Uterus (tissue), 4 donors: ENCODE measurements at places on chromosomes 3 and 15.

DNA sequence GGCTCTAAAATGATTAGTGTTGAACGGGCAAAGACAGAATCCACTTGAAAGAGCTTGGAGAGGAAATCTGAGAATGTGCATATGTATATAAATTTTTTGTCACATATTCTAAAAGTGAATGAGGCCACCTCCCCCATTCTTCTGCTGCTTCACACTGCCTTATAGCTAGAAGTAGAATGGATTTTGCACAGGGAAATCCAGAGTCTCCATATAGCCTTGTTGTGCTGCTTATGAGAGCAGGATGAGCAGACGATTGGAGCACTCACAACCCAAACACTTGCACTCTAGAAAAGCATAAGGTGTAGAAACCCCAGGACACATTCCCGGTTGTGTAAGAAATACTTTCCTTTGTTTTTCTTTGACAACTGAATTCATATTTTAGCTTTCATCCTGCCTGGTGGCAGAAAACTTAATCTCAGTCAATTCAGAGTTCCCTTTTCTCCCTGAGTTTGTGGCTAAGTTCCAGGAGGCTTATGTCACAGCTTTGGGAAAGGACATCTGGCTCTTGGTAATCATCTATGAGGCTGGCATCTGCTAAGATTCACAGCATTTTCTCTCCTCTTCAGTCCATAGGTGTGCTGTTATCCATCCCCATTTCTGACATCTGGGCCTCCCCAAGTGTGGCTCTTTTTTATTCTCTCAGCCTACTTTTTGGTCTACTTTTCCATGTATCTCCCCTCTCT is 188.4 kb upstream of the PFN2 start:
- DNase-seq: no peak
- H3K36me3 ChIP-seq: no peaks in the 10 kb centered on the region
- H3K4me3 ChIP-seq: no peak overlapping the region
- H3K27ac ChIP-seq: no peak overlapping the region
- no peaks in the 10 kb centered on the region for H3K4me1 ChIP-seq

GRCh38 chr15:67244971-67245478 is 9.4 kb downstream of the AAGAB start:
- no peaks in the 10 kb centered on the region for H3K4me1 ChIP-seq
- DNase-seq: no peak
- H3K4me3 ChIP-seq: no peak overlapping the region
- H3K36me3 ChIP-seq: no peaks in the 10 kb centered on the region
- H3K27ac ChIP-seq: no peak overlapping the region

GRCh38 chr3:71785532-71786216 is 726 bp upstream of the PROK2 start:
- no peak overlapping the region for H3K4me3 ChIP-seq
- no peaks in the 10 kb centered on the region for H3K36me3 ChIP-seq
- no peak for DNase-seq
- H3K27me3 ChIP-seq: peaks cover 19% of the 10 kb centered on the region
- H3K27ac ChIP-seq: no peak overlapping the region
- peaks cover 8% of the 10 kb centered on the region for H3K4me1 ChIP-seq

GRCh38 chr15:85800478-85801123 is 5.9 kb upstream of the KLHL25 start:
- no peaks in the 10 kb centered on the region for H3K4me1 ChIP-seq
- no peak overlapping the region for H3K27ac ChIP-seq
- no peak overlapping the region for H3K4me3 ChIP-seq
- no peaks in the 10 kb centered on the region for H3K36me3 ChIP-seq
- DNase-seq: no peak
- no peaks in the 10 kb centered on the region for H3K27me3 ChIP-seq

DNA sequence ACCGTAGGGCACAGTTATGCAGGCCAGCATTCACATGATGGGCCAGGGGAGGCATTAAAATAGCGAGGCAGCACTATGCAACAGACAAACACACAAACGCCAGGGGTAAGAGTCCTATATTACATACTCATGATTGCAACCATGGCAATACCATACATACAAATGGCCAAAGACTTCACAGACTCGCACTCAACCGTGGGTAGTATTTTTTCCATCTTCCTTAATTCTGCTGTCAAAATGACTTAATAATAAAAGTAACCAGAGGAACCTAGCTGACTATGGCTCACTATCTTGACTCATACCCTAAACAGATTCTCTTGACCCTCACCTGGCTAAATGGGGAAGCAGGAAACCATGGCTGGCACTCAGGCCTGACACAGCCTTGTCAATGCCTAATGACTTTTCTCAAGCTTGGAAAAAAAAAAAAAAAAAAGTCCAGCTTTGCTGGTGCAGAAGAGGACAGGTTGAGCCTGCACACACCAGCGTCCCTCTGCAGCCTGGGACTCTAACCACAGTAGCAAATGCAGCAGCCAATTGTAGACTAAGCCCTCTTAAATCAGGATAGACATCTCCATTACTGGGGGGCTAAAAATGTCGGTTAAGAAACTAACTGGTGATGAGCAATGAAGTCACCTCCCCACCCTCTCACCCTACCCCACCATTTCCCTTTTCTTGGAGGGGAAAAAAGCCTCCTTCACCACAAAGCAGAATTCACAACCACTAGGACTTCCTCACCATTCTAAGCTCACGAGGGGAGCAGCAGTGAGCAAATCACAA is 23.1 kb downstream of the CCDC12 start:
- H3K27ac ChIP-seq: no peak overlapping the region
- no peaks in the 10 kb centered on the region for H3K36me3 ChIP-seq
- no peaks in the 10 kb centered on the region for H3K27me3 ChIP-seq

- no peaks in the 10 kb centered on the region for H3K27me3 ChIP-seq
- DNase-seq: no peak
- no peak overlapping the region for H3K27ac ChIP-seq
- H3K4me3 ChIP-seq: no peak overlapping the region
- H3K36me3 ChIP-seq: no peaks in the 10 kb centered on the region
Measured at GRCh38 chr3:103918336-103918735, 1448.4 kb upstream of the ALCAM start.

GRCh38 chr3:78066287-78066686 is 1026.4 kb downstream of the ROBO2 start:
- H3K27ac ChIP-seq: no peak overlapping the region
- no peak overlapping the region for H3K4me3 ChIP-seq

DNA sequence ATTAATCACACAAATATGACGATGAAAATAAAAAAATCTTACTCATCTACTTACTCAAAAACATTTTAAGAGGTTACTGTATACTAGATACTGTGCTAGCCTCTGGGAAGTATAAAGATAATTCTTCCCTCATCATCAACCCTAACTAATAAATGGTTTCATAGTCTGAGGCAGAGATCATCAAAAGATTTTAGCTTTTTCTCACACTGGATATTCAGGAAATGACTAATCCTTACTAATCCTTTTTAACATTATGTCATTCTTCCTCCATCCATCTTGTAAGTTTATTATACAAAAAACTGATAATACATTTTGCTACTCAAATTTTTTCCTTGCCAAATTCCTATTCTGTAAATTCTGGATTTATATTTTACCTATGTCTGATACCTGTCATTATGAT is 29.7 kb downstream of the ACAD11 start:
- H3K36me3 ChIP-seq: no peaks in the 10 kb centered on the region
- no peaks in the 10 kb centered on the region for H3K27me3 ChIP-seq
- no peak overlapping the region for H3K4me3 ChIP-seq

GRCh38 chr15:58608129-58608590 is 141.3 kb downstream of the ADAM10 start:
- H3K4me3 ChIP-seq: no peak overlapping the region
- DNase-seq: no peak
- H3K27me3 ChIP-seq: no peaks in the 10 kb centered on the region
- no peaks in the 10 kb centered on the region for H3K36me3 ChIP-seq
- no peak overlapping the region for H3K27ac ChIP-seq
- H3K4me1 ChIP-seq: no peaks in the 10 kb centered on the region

GRCh38 chr15:78565097-78565950 is at the start of gene CHRNA5:
TSS of gene CHRNA5 (plus strand) at chr15:78565520. CDS start at chr15:78565720, 200 bp downstream.
- no peaks in the 10 kb centered on the region for H3K27me3 ChIP-seq
- peak within 1 kb of the TSS; percentile 27 for H3K4me3 ChIP-seq
- no peaks in the 10 kb centered on the region for H3K36me3 ChIP-seq
- DNase-seq: peak; percentile 97
- H3K4me1 ChIP-seq: no peaks in the 10 kb centered on the region

DNA sequence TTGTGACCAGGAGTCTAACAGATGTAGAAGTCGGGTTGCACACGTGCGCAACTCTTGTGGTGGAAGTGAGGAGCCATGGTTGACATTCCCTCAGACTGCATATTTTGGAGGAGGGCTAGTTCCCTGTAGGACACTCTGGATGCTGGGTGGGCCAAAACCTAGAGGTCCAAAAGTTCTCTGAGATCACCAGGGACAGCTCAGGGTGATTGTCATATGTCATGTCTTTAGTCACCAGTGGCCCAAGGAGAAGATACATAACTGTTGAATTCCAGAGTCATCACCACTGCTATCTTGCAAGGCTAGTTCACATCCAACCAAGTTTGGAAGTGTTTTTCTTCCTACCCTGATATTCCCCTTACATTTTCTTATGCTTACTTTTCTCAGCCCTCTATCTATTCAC is 95.2 kb upstream of the C3orf80 start:
- no peaks in the 10 kb centered on the region for H3K4me1 ChIP-seq
- no peak for DNase-seq
- no peak overlapping the region for H3K27ac ChIP-seq
- no peaks in the 10 kb centered on the region for H3K27me3 ChIP-seq
- H3K36me3 ChIP-seq: no peaks in the 10 kb centered on the region

GRCh38 chr3:37940242-37940908 is 50.2 kb upstream of the VILL start:
- H3K4me3 ChIP-seq: no peak overlapping the region
- DNase-seq: no peak
- H3K27ac ChIP-seq: no peak overlapping the region
- no peaks in the 10 kb centered on the region for H3K27me3 ChIP-seq

DNA sequence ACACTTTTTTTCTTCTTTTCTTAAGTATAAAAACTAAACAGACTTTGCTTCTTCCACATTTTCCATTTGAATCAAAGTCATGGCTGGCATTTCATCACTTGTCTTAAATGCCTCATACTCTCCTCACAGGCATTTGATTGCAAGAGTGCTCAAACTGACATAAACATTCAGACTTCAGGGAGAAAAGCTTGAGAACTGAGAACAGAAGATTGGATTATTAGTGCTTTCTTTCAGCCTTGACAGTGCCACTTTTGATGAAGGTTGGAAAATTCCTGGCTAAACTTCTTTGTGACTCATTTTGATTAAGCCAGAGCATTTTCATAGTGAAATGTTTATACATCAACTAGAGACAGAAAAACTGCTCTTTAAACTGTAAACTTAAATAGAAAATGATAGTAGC is 544.4 kb downstream of the DIPK2A start:
- no peak overlapping the region for H3K4me3 ChIP-seq
- H3K36me3 ChIP-seq: no peaks in the 10 kb centered on the region
- H3K4me1 ChIP-seq: no peaks in the 10 kb centered on the region
- H3K27me3 ChIP-seq: no peaks in the 10 kb centered on the region
- no peak for DNase-seq
- H3K27ac ChIP-seq: no peak overlapping the region

DNA sequence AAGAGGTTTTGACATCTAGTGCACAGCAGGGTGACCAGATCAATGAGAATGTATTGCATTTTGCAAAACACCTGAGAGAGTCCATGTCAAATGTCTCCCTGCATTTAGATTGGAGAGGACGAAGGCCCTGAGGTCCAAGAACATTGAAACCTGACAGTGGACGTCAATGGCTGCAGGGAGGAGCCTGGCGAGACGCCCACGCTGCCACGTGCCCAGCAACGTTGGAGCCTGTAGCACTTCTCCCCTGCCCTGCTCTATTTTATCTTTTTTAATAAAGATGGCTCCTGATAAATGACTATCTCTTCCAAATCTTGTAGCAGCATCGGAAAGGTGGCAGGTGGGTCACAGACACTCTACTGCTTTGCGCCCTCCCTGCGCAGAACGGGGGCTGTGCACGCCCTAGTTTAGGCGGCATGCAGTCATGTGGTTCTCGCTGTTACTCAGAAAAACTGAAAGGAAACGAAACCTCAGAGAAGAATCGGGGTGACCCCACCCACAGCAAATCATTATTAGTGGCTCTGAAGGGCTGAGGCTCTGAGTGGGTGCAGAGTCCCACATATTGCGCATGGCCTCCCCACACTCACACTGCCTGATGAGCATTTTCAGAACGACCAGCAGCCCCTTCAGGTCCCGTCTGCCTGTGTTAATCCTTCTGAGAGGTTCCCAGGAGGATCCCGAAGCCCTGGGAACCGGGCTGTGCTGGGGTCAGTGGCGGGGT is 62.5 kb upstream of the TAMM41 start:
- H3K4me1 ChIP-seq: no peaks in the 10 kb centered on the region
- no peak for DNase-seq
- no peak overlapping the region for H3K27ac ChIP-seq
- no peak overlapping the region for H3K4me3 ChIP-seq

DNA sequence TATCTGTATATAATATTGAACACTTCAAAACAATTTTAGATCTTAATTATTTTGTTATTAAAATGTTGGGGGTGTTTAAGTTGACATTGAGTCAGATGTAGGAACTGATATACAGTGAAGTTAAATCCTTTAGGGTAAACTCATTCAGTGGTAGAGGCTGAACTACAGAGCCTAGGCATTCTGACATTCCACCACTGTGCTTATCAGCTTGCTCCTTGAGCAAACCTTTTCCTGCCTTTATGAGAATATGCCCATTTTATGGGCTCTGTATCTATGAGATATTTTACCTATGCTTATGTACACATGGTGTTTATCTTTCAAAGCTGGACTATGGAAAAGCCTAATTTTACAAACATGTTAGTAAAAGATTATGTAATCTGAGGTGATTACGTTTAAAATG is 407.5 kb downstream of the ZBTB20 start:
- H3K27ac ChIP-seq: no peak overlapping the region
- no peaks in the 10 kb centered on the region for H3K36me3 ChIP-seq
- H3K27me3 ChIP-seq: no peaks in the 10 kb centered on the region
- no peak for DNase-seq

- DNase-seq: no peak
- no peak overlapping the region for H3K4me3 ChIP-seq
- no peaks in the 10 kb centered on the region for H3K36me3 ChIP-seq
- H3K4me1 ChIP-seq: no peaks in the 10 kb centered on the region
- H3K27me3 ChIP-seq: no peaks in the 10 kb centered on the region
Measured at GRCh38 chr15:95842576-95842975, 487.9 kb upstream of the NR2F2 start.

GRCh38 chr15:71701808-71702207 is 108.5 kb upstream of the NR2E3 start:
- H3K4me3 ChIP-seq: no peak overlapping the region
- no peak for DNase-seq
- peaks cover 14% of the 10 kb centered on the region for H3K4me1 ChIP-seq
- no peak overlapping the region for H3K27ac ChIP-seq
- H3K27me3 ChIP-seq: no peaks in the 10 kb centered on the region

DNA sequence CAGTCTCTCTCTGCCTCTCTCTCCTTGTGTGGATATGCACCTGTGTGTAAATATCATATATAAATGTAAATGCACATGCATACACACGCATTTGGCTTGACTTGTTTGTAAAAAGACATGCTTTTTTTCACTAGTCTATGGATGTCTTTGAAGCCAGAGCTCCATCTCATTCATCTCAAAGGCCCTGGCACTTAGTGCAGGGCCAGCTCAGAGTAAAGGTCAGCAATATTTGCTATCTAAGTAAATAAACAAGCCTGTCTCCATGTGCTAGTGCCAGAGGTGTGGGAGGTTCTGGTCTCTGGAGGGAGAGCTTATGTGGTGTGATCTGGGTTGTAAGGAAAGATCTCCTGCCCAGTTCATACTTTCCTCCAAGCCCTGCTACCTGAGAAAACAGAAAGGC is 5.6 kb downstream of the CLSTN2 start:
- no peaks in the 10 kb centered on the region for H3K4me1 ChIP-seq
- no peak overlapping the region for H3K4me3 ChIP-seq
- no peak for DNase-seq

- H3K27me3 ChIP-seq: no peaks in the 10 kb centered on the region
- H3K4me1 ChIP-seq: no peaks in the 10 kb centered on the region
- no peak overlapping the region for H3K4me3 ChIP-seq
Measured at GRCh38 chr3:1501406-1502115, 408.7 kb downstream of the CNTN6 start.
